ENCODE measurements at places on chromosomes 12 and 14. TPM values are rescaled to one million over a fixed set of nuclear protein-coding genes. Genes with fewer than 3 reads are reported as not detected.

- no peak for DNase-seq
Observed at GRCh38 chr12:87140262-87140661, 884.1 kb upstream of the MGAT4C start.

- no peak for DNase-seq
Observed at GRCh38 chr14:104392396-104393198, 187.0 kb upstream of the C14orf180 start.

- DNase-seq, result no peak
Observed at GRCh38 chr12:124364543-124364942, 69.7 kb downstream of the RFLNA start.

DNA sequence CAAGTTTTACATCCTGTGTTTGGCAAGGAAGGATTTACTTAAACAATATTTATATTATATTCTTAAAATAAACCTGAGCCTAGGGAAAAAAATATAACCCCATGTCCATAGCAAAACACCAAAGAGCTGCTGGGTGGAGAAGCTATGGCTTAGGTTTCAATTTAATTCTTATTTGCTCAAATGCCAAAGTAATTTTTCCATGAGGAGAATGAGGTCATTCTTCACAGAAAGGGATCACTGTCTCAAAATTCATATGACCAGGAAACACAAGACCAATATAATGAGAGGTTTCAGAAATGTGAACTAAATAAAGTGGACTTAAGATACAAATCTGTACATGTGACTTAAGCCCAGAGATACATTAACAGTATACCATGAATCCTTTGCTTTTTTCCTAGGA is 195.0 kb downstream of the PHLDA1 start:
- DNase-seq, result no peak

DNA sequence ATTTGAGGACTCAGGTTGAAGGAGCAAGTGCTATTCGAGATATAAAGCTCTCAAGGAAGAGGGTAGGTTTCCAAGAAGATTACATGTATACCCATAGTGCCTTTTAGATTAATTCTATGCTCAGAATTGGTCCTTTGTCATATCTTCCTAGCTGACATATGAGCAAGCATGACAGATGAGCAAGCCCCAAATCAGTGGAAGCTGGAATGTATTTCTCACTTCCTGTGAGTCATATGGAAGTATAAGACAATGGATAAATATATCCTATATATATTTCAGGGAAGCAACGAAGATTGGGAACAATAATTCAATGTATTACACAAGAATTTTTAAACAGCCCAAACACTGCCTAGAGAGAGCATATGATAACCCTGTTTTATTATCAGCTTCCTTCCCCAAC is 674.1 kb upstream of the ATXN7L3B start:
- no peak for DNase-seq

GRCh38 chr12:115032521-115032920 is 348.5 kb upstream of the TBX3 start:
- DNase-seq, result no peak

- no peak for DNase-seq
Observed at GRCh38 chr14:63076488-63076887, 31.2 kb upstream of the KCNH5 start.

AMN gene
- not detected for total RNA-seq

TMCC3 gene
- total RNA-seq, result 0.43 TPM

SRRM4 gene
- 0.04 TPM for total RNA-seq

CIROP gene
- not detected for total RNA-seq

P2RX2 gene
- total RNA-seq, result not detected

Data from H4 (cell line).